ENCODE measurements at places on chromosomes 13 and 19.

GRCh38 chr19:10419646-10420443 lies 493 bp upstream of the PDE4A start:
- DNase-seq, result peak; percentile 71

GRCh38 chr13:49125964-49126524 lies 94.1 kb upstream of the MLNR start:
- DNase-seq, result no peak

- no peak for DNase-seq
These were observed 97.5 kb downstream of the SLC10A2 start for GRCh38 chr13:102968572-102969228.

DNA sequence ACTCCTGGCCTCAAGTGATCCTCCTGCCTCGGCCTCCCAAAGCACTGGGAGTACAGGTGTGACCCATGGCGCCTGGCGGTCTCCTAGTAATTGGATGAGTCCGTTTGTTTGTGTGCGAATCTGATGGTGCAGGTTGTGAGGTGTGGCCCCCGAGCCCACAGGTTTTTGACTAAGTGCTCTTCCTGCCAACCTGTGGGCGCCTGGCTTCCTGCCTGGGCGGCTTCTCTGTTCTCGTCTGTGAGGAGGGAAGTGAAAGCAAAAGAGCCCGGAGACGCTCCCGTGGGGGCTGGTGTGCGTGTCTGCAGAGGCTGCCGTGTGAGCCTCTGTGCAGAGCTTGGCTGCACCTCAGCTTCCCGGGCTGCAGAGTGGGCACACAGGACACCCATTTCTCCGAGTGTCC lies 10.0 kb downstream of the ARHGAP45 start:
- peak; percentile 32 for DNase-seq

DNA sequence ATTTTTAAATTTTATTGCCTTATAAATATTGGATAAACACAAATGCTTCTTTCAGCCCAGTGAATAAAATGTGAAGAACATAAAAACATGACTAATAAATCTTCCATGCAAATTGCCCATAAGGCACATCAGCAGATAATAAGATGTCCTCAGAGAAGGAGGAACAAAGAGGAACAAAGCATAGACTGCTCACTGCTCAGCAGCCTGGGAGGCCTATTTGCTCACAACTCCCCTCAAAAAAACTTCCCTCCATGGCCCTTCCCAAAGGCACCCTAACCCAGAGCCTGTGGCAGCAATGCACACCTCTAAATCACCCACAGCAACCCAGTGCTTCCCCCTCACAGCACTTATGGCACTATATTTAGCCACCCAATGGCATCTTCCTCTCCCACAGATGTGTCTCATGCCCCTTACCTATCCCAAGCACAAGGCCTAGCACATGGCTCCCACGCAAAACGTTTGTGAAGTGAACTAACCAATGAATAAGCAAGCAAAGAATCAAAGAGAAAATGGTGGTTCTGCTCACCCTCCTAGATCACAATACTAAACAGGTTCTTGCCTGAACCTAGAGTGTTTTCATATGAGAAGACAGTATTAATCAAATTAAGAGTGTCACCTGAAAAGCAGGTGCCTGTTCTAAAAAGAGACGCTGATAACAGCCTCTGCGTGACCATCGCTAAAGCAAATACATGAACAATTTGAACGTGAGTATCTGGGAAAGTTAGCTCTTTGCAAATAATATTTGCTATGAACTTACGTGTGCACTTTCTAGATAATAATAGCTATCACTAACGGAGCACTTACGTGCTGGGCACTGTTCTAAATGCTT lies 96.9 kb downstream of the TBC1D4 start:
- no peak for DNase-seq

DNA sequence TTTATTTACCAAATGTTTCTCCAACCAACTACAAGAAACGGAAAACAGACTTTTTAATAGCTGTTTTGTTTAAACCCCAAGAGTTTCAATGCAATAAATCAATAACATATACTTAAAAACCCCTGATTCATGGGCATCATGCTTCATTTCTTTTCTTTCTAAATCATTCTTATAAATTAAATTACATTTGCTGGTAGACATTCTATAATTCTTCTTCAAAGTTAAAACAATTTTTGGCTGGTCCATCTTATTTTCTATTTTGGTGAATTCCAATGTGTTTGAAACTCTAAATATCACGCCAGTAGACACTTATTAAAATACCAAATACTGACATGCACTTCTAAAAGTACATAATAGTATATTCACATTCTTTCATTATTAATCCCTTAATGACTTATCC lies 408.6 kb downstream of the LIG4 start:
- no peak for DNase-seq

GRCh38 chr13:80858131-80858530 lies 517.2 kb upstream of the SPRY2 start:
- no peak for DNase-seq

DNA sequence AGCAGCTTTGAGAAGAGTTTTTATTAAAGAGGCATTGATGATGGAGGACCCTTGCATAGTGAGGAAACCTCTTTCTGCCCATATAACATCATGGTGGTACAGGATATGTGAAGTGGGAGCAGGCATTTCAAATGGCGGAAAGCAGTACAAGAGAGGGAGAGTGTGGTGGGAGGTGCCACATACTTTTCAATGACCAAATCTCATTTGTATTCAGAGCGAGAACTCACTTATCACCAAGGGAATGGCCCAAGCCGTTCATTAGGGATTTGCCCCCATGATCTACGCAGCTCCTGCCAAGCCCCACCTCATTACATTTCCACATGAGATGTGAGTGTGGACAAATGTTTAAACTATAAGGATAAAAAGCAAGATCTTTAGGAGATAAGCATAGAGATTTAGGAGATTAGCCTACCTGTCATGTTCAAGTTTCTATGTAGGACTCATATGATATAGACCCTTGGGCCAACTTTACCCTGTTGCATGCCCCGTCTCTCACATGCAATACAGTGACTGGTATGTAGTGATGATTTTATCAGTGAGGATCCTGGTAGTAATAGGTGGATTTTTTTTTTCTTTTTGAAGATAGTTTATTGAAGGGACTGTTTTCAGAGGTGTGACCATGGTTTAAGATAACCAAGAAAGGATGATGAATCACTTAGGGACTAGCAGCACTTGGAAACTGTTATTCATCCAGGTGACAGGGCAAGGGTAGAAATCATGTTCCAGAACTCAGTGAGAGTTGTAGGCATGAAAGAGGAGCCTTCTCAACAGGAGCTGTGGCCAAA lies 38.3 kb downstream of the DNAJC15 start:
- no peak for DNase-seq

GRCh38 chr13:42847891-42848663 lies 66.7 kb downstream of the FAM216B start:
- DNase-seq, result peak; percentile 95

All from GM23248 (cell line).